ENCODE measurements at places on chromosomes 4 and X. TPM values are rescaled to one million over a fixed set of nuclear protein-coding genes. Genes with fewer than 3 reads are reported as not detected.

- DNase-seq: no peak
- H3K4me3 ChIP-seq: no peak overlapping the region
- H3K27me3 ChIP-seq: no peaks in the 10 kb centered on the region
- peaks cover 6% of the 10 kb centered on the region for H3K4me1 ChIP-seq
- peaks cover 2% of the 10 kb centered on the region for H3K36me3 ChIP-seq
Observed at GRCh38 chr4:174398728-174399127, 115.0 kb downstream of the CEP44 start.

The FAM47A gene
- total RNA-seq: not detected

The KIAA0232 gene
- 12.8 TPM for total RNA-seq

- H3K4me3 ChIP-seq: no peak overlapping the region
- no peaks in the 10 kb centered on the region for H3K4me1 ChIP-seq
- DNase-seq: no peak
- H3K36me3 ChIP-seq: peaks cover 2% of the 10 kb centered on the region
- no peaks in the 10 kb centered on the region for H3K27me3 ChIP-seq
- no peak overlapping the region for H3K27ac ChIP-seq
Observed at GRCh38 chrX:120517936-120518335, 42.8 kb downstream of the CUL4B start.

DNA sequence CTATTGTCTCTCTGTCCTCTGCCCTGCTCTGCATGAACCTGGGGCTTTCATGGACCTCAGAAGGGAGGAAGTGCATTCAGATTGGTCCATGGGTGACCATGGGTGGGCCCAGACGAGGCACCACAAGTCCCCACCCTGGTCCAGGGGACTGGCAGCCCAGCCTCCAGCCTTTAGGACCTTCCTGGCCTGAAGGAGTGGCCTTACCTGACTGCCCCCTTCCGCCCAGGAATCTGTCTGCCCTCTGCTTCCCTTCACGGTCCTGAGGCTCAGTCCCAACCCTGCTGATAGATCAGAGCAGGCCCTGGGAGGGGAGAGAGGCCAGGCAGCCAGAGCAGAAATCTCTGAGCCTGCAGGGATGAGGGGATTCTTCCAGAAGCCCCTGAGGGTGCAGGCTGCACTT lies 455.4 kb downstream of the PCDH18 start:
- H3K27me3 ChIP-seq: no peaks in the 10 kb centered on the region
- DNase-seq: no peak
- no peaks in the 10 kb centered on the region for H3K4me1 ChIP-seq
- H3K4me3 ChIP-seq: no peak overlapping the region
- no peak overlapping the region for H3K27ac ChIP-seq
